ENCODE measurements at places on chromosomes 5 and 9.

GRCh38 chr9:134404376-134405358 lies 78.4 kb downstream of the RXRA start:
- DNase-seq: no peak

DNA sequence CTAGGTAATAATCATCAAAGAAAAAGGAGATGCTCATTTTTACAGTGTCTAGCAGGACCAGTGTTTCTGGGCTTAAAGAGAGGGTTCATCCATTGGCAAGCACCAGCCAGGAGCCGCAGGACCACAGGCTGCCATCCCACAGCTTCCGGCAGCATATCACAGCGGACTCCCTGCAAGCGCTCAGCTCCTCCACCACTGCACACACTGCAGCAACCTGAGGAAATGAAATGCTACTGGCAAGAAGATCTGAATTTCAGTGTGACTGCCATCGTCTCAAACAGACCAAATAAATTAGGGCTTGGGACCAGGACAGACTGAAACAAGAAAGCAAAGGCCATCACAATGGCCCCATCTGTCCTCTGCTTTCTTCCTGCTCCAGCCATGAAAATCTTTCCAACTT lies 114.2 kb downstream of the TTC39B start:
- DNase-seq: no peak

DNA sequence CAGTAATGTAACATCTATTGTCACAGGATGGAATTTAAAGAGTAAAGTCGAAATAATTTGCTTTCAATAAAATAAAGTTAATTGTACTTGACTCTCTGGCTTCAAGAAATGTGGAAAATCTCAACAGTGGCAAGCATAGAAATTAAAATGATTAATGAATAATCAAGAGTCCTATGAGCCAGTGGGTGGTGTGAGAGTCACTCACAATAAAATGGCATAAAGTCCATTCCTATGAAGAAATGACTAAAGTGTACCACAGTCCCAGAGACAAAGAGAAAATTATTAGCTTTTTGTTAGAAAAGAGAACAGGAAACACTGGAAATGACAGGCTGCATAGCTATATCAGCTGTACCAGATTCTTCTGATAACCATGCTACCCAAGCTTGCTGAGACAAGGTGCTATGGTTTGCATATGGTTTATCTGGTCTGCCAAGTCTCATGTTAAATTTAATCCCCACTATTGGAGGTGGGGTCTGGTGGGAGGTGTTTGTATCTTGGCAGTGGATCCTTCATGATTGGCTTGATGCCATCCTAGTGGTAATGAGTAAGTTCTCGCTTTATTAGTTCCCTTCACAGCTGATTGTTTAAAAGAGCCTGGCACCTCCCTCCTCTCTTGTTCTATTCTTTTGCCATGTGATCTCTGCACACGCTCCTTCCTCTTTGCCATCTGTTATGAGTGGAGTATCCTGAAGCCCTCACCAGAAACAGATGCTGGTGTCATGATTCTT lies 647.7 kb upstream of the ITGA1 start:
- no peak for DNase-seq

DNA sequence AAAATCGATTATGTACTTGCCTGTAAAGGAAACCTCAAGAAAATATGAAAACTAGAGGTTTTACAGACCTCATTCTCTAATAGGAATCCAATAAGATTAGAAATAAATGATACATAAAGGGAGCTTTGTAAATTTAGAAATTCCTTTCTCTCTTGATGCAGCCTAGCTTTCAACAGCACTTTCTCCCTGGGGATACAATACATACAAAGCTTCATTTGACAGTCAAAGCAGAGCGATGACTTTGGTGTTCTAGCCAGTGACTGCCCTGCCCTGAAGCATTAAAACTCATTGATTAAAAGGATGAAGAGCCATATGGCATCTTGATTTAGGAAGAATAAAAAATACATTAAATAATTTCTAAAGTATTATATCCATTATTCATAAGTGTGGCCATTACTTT lies 46.3 kb upstream of the GLIS3 start:
- DNase-seq: no peak

GRCh38 chr5:125725691-125726090 lies 697.5 kb upstream of the GRAMD2B start:
- DNase-seq: no peak

- DNase-seq: no peak
Observed at GRCh38 chr9:109083813-109084405, 35.8 kb downstream of the TMEM245 start.

DNA sequence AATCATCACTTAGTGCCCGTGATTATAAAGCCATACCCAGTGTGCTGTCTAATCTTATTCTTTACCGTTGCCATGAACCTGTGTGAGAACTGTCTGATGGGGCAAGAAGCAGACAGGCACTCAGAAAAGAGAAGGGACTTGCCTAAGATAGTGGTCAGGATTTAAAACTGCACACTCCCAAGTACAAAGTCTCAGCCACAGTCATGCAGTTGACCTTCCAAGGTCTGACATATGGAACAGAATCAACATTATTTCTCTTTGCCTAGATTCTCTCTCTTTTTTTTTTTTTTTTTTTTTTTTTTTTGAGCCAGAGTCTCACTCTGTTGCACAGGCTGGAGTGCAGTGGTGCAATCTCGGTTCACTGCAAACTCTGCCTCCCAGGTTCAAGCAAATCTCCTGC lies 1.9 kb upstream of the PPP2CA start:
- no peak for DNase-seq

DNA sequence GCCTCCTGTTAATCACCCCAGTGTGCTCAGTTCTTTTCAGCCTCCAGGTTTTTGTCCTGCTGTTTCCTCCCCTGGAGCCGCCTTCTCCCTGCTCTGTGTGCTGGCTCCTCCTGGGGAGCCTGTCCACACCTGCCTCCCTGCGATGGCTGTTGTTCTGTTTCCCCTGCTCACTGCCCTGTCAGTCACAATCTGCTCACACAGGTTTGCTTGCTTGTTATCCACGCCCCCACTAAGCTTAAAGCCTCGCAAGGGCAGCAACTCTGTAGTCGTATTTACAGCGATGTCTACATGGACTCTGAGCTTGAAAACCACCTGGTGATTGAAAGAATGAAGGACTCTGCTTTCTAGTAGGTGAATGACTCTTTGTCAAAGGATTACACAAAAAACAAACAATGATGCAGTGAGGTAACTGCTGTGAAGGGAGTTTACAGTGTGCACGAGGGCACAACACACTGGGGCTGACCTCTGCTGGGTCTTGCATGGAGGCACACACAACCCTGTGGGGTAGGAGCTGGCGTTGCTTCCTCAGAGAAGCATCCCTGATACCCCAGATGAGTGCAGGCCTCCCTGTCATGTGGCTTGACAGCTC lies 39.6 kb upstream of the TEX48 start:
- DNase-seq: no peak

GRCh38 chr9:95107976-95108375 lies 209.5 kb downstream of the FANCC start:
- DNase-seq: no peak

DNA sequence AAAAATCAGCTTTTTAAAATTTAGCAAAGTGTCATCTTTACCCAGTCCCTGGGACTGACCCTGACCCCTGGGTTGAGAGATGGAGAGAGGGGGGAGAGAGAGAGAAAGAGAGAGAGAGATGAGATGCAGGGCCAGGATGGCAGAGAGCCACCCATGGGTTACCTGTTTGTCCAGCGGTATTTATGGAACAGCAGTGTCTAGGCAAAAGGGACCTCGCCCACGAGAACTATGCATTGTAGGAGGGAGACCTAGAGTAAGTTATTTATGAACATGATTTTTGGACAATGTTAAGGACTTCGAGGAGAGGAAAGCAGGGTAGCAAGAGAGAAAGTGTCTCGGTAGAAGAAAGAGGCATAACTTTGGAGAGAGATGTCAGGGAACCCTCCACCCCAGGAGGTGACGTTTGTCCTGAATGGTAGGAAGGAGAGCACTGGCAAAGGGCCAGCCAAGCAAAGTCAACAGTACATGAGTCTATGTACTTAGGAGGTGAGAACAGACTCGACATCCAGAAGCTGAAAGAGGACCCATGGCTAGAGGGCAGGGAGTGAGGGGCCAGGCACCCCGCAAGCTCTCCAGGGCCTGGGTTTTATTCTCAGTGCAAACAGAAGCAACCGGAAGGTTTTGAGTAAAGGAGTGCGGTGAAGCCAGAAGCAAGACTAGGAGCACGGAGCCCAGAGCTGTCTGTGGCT lies 30.5 kb upstream of the MSX2 start:
- DNase-seq: no peak

GRCh38 chr9:69056191-69056815 lies 20.8 kb downstream of the FXN start:
- DNase-seq: peak; percentile 54

DNA sequence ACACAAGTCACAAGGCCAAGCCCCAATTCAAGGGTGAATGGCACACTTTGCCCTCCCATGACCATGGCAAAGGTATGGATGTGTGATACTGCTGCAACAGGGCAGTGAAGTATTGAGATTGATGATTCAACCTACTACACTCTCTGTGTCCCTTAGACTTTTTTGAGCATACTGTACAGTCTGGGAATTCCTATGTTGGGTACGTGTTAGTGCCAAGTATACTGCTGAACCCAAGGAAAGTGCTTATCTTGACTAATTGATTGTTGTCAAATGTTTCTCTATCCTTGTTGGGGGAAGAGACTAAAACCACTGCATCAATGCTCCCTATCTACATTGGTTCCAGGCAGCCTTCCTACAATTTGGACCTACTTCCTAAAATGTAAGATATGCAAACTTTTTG lies 93.7 kb downstream of the NDFIP1 start:
- DNase-seq: peak; percentile 47

DNA sequence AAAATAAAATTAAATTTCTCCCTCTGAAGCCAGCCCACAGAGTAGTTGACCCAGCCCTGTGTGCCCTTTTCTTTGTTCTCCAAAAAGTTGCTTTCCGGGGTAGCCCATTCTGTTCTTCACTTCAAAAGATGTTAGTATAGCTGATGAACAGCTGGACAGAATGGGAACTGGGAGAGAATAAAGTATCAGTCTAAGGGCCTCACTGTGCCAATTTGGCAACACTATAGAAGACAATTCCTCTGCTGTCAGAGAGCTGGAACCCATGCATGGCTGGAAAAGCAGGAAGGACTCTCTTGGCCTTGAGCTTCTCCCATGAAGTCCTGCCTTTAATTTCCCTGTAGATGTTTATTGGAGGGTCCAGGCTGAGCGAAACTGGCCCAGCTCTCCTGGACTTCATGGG lies 11.0 kb upstream of the TNFSF8 start:
- DNase-seq: no peak

DNA sequence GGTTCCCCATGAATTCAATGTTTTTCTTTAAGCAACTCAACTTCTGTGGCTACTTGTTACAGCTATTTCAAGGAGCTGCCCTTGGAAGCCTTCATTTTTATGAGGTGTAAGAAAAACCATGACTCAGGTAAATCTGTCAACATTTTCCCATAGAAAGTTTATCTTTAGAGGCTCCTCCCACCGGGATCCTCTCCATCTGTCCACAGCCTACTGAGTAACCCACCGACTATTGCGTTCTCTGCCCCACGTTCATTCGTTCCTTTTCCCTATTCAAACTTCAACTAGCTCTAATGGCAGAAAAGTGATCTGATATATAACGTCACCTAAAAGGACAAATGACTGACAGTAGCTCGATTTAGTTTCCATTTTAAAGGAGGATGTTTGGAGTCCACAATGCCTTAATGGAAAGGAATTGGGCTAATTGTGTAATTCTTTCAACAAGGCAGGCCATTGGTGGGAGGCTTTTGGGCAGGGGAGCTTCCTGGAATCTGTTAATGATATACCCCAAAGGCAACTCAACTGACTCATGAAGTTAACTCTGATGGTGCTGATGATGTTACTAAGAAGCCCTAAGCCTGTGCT lies 29.3 kb upstream of the NR3C1 start:
- DNase-seq: no peak

- DNase-seq: peak; percentile 71
Observed at GRCh38 chr5:71471193-71471592, 15.7 kb downstream of the BDP1 start.

GRCh38 chr9:13443346-13444244 lies 164.1 kb upstream of the MPDZ start:
- DNase-seq: no peak

GRCh38 chr5:83595217-83595616 lies 123.7 kb downstream of the VCAN start:
- no peak for DNase-seq

- DNase-seq: no peak
Observed at GRCh38 chr5:79872291-79872690, 118.8 kb downstream of the MTX3 start.

DNA sequence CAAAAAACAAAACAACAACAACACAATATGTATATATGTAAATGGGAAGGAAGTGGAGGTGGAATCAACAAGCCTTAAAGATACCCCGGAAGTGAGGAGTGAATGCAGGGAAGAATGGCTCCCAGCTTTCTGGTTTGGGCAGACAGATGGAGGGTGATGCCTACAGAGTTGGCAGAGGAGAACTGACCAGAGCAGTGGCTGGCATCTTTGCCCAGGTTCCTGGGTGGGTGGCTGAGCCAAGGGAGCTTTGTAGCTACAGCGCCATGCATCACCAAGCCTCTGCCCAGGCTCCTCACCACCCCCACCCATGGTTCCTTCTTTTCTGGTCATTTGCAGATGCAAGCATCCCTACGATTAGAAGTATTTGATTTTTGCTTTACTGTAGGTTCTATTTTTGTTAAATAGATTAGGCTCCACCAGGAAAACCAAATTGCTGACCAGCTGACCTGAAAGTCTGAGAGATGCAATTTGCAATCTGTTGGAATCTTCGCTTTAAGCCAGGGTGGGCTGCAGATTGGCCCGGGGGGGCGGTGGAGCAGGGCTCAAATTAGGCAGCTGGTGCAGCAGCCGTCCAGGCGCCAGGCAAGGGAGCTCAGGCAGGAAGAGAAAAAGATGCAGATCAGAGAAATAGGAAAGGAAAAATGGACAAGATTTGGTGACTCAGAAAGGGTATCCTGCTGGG lies 163.3 kb upstream of the TBC1D2 start:
- no peak for DNase-seq

DNA sequence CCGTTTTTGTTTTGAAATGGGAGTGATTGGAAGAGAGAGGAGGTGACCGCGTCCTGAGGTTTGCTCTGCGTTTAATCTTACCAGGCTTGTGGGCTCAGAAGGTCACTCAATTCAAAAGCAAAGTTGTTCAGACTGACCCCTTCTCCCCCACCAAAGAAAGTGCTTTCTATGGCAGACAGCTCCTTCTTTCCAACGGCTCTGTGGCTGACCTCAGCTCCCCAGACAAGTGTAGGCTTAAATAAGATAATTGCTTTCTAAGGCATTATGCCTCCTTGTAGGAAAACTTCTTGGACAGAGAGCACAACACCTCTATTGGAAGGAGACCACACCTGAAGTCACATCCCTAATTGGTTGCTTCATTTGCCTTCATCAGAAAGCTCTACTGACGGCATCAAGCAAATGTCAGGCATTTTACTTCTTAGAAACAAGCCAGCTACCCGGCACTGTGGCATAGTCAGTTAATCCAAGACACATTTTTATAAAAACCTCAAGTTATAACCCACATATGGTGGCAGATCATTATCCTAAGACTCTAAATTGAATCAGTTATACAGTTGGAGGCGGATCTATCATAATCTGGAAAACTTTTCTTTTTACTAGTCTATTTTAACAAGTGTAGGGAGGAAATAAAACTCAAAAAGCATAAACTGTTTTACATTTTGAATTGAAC lies 94.9 kb downstream of the TMEM174 start:
- DNase-seq: no peak

GRCh38 chr5:160359816-160360215 lies 10.6 kb downstream of the C1QTNF2 start:
- no peak for DNase-seq

Measured in LHCN-M2 (cell line).